ENCODE measurements at places on chromosomes 2 and 18. TPM values are rescaled to one million over a fixed set of nuclear protein-coding genes. Genes with fewer than 3 reads are reported as not detected.

Gene RAB27B
- 0.54 TPM for total RNA-seq

Gene CYP26B1
- 0.32 TPM for total RNA-seq

GRCh38 chr2:11534071-11534745 is 363 bp downstream of the GREB1 start:
- no peak overlapping the region for H3K4me3 ChIP-seq
- H3K36me3 ChIP-seq, result no peaks in the 10 kb centered on the region
- no peak for DNase-seq
- H3K4me1 ChIP-seq, result no peaks in the 10 kb centered on the region
- peaks cover 33% of the 10 kb centered on the region for H3K27me3 ChIP-seq

DNA sequence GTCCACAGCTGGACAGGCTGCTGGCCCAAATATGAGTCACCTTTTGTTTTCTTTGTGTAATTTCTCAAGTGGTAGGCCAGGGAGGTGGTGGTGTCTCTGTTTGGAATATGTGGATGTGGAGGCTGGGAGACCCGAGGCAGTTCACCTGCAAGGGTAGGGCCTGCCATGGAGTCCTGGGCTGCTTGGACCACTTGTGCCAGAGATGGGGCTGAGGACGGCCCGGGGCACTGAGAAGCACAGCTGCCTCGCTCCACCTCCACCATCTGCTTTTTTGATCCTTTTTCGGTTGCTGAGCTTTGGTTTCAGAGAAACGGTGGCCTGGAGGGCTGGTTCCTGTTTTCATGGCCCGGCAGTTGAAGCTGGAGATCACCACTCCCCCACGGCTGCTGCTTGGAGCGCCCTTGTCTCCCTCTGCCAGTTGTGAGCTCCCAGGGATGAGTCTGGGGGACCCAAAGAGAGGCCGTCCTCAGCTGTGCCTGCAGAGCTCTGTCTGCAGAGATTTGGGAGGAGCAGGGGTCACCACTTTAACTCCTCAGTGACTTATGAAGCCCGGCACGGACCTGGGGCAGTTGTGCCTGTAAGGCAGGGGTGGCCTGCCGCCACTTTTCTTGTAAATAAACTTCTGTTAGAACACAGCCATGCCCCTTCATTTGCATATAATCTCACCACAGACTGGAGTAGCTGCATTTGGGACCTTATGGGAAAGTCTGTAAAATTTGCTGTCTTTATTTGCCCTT is 67.6 kb upstream of the MCFD2 start:
- H3K27me3 ChIP-seq, result no peaks in the 10 kb centered on the region
- H3K36me3 ChIP-seq, result peaks cover 5% of the 10 kb centered on the region
- H3K4me3 ChIP-seq, result no peak overlapping the region
- H3K4me1 ChIP-seq, result peaks cover 48% of the 10 kb centered on the region
- peak overlapping the region; percentile 98 for H3K27ac ChIP-seq

DNA sequence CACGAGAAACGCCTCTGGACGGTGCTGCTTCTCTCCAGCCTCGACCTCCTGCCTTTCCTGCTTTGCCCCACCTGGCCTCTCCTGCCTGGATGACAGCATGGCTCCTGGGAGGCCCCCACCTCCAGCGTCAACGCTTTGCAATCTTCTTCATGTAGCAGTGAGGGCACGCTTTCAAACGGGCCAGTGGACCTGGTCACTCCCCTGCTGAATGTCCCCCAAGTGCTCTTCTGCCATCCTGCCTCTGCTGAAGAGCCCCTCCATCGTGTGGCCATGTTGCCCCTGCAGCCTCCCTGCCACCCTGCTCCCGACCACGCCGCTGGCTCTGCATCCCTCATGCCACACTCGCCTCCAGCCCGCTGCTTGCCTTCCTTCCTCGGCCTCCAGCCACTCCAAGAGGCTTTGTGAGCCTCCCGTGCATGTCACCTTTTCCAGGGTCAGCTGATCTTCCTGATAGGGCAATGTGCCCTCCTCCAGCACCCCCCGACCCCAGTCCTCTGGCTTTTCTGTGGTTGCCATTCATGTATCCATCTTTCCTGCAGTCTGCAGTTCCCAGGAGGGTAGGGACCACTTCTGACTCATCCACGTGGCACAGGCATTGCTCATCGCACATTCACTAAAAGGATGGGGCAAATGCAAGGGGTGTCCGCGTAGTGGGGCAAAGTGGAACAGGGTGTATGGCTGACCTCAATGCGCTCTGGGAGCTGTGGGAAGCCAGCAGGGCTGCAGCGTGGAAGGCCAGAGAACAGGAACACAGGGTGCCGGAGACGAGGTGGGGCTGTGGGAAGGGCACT is 268.8 kb downstream of the TWIST2 start:
- no peaks in the 10 kb centered on the region for H3K36me3 ChIP-seq
- no peak overlapping the region for H3K4me3 ChIP-seq
- no peak overlapping the region for H3K27ac ChIP-seq
- H3K27me3 ChIP-seq, result no peaks in the 10 kb centered on the region
- peak; percentile 63 for DNase-seq

DNA sequence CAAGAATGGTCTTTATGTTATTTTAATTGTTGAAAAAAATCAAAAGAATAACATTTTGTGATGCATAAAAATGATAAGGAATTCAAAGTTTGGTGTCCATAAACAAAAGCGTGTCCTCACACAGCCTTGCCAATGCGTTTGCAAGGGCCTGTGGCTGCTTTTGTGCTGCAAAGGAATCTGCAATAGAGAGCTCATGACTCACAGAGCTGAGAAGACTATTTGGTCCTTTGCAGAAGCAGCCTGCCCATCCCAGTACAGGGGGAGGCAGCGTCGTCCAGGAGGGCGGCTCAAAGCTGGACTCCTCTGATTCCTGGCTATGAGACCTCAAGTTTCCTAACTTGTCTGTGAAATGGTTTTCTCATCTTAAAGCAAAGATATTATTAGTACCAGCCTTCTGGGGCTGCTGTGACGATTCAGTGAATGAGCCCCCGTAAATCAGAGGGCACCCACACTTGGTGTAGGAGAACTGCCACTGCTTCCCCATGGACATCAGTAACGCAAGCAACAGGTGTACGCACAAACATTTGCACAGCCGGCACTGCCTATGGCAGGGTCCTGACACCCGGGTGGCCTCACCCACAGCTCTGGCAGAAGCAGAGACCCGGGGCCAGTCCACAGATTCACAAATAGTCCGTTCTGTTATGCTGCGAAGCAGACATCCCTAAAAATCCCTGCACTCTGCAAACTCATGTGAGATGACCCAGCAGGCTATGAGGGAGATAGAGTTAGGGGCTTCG is 70.6 kb upstream of the ASAP2 start:
- no peaks in the 10 kb centered on the region for H3K36me3 ChIP-seq
- H3K27ac ChIP-seq, result no peak overlapping the region
- peak; percentile 51 for DNase-seq
- H3K4me3 ChIP-seq, result no peak overlapping the region
- H3K4me1 ChIP-seq, result peaks cover 5% of the 10 kb centered on the region

GRCh38 chr2:190271783-190272456 is 47.7 kb downstream of the HIBCH start:
- H3K27me3 ChIP-seq, result no peaks in the 10 kb centered on the region
- no peak for DNase-seq
- no peak overlapping the region for H3K4me3 ChIP-seq
